ENCODE measurements at places on chromosomes 5 and 9.

DNA sequence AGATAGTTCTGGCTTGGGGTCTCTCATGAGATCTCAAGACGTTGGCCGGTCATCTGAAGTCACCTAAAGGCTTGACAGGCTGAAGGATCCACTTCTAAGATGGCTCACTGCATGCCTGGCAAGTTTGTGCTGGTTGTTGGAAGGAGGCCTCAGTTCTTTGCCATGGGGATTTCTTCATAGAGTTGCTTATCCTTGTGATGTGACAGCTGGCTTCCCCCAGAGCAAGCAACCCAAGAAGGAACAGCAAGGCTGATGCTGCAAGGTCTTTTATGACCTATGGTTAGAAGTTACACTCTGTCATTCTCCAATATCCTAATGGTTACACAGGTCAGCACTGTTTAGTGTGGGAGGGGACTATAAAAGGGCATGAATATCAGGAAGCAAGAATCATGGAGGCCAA lies 20.7 kb upstream of the GRPEL2 start:
- no peak for DNase-seq

DNA sequence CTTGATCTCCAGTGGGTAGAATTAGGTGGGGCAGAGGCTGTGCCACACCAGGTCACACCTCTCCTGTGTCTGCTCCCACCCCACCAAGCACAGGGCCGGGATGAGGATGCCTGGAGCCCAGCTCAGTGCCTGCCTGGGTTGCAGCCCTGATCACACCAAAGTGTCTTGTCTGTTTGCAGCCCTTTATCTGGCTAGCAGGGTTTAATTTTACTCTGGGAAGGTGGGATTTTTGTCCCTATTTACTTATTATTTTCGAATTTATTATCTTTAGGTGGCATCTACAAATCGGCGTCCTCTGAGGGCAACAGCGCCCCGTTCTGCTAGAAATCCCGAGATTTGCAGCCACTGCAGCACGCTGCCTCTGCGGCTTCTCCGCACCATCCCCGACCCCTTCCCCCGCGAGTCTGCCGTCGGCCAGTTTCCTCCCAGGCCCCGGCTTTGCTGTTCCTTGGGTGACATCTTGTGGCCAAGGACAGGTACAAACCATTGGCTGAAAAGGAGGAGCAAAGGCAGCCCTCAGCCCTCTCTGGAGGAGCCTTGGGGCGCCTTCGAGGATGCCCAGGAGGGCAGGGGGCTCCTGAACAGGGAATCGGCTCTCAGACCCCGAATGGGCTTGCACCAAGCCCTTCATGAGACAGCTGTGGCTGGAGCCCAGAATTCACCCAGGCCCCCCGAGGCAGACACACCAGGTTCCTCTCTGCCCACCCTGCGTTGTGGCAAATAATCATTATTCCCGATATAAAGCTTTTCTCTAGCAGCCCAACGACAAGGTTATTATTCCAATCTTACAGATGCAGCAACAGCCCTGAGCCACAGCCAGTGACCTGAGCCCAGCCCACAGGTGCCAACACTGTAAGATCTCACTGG lies 113.0 kb downstream of the GAPVD1 start:
- peak; percentile 81 for DNase-seq

GRCh38 chr5:139605887-139606286 lies 42.3 kb upstream of the CXXC5 start:
- no peak for DNase-seq

GRCh38 chr5:179251276-179251969 lies 93.8 kb downstream of the ADAMTS2 start:
- peak; percentile 41 for DNase-seq

GRCh38 chr9:124376329-124376728 lies 38.9 kb downstream of the PSMB7 start:
- DNase-seq = no peak

- DNase-seq = no peak
Observed at GRCh38 chr5:170006021-170006420, 25.7 kb upstream of the INSYN2B start.

DNA sequence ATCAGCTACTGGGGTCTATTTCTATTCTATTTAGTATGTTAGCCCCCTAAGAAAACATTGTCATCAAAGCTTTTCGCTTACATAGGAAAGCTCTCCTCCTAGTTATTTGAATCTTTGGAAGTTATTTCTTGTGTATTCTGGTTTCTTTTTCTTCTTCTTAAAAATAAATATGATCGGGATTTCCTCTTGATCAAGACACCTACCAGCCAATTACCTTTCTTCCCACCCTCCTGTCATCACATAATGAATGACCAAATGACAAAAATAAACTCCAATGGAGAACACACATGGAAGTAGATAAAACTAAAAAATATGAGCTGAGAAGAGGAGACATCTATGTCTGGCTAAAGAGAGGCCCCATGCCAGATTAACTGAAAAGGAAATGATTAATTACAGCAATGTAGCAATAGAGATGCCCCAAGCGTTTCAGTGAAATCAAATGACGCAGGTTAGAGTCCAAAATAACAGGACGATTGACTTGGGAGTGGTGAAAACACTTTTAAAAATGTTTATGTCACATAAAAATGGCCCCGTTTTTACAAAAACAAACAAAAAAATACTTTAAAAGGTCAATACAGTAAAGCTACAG lies 59.5 kb upstream of the PCSK1 start:
- DNase-seq = no peak

GRCh38 chr5:163614787-163615186 lies 109.4 kb downstream of the MAT2B start:
- DNase-seq = no peak

GRCh38 chr5:118548761-118549720 lies 439.3 kb downstream of the DTWD2 start:
- no peak for DNase-seq

DNA sequence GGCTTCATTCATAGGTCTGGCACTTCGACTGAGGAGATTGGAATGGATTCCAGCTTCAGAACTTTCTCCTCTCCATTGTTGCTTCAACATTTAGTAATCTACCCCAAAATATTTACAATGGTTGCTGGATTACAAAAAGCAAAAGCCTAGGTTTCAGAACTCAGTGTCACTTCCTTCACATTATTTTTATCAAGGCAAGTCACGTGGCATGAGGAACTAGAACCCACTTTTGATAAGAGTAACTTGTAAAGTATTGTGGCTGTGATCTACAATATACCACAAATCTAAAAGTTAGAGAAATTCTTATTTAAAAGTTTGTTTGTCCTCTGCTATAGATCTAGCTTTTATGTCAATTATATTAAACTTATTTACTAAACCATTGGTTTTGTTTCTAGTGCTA lies 39.7 kb upstream of the ANKDD1B start:
- no peak for DNase-seq

GRCh38 chr9:71001780-71002386 lies 119.5 kb downstream of the TRPM3 start:
- no peak for DNase-seq

GRCh38 chr5:16654647-16655334 lies 38.0 kb upstream of the RETREG1 start:
- no peak for DNase-seq

DNA sequence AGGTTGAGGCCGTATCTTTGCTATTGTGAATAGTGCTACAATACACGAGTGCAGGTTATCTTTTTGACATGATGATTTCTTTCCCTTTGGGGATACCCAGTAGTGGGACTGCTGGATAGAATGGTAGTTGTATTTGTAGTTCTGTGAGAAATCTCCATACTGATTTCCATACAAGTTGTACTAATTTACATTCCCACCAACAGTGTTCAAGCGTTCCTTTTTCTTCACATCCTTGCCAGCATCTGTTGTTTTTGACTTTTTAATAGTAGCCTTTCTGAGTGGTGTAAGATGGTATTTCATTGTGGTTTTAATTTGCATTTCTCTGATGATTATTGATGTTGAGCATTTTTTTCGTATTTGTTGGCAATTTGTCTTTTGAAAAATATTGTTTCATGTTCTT lies 41.4 kb downstream of the CNOT6 start:
- no peak for DNase-seq

GRCh38 chr9:121741228-121741918 lies 89.9 kb downstream of the DAB2IP start:
- no peak for DNase-seq

- no peak for DNase-seq
Observed at GRCh38 chr9:131691969-131692611, 47.8 kb downstream of the RAPGEF1 start.

DNA sequence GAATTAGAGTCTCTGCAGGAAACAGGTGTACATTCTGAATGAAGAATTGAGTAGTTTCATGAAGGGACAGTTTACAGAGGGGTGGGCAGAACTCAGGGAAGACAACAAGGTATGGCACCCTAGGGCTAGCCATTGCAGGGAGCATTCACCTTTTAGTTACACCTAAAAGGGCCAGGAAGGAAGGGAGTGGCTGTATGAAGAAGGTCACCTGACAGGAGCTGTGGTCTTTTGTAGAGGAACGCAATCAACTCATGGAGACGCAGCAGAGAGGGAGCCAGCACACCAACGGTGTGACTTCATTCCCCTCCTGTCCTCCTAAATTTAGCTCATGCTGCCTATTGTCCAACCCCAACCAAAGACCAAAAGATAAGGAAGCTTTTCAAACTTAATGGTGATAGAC lies 12.7 kb upstream of the ZCCHC7 start:
- DNase-seq = no peak

- DNase-seq = no peak
Observed at GRCh38 chr9:131618071-131618479, 72.8 kb downstream of the PRRT1B start.

- DNase-seq = no peak
Observed at GRCh38 chr5:158623971-158624370, 475.7 kb downstream of the EBF1 start.

GRCh38 chr9:87795178-87795577 lies 69.3 kb downstream of the CTSL start:
- no peak for DNase-seq

DNA sequence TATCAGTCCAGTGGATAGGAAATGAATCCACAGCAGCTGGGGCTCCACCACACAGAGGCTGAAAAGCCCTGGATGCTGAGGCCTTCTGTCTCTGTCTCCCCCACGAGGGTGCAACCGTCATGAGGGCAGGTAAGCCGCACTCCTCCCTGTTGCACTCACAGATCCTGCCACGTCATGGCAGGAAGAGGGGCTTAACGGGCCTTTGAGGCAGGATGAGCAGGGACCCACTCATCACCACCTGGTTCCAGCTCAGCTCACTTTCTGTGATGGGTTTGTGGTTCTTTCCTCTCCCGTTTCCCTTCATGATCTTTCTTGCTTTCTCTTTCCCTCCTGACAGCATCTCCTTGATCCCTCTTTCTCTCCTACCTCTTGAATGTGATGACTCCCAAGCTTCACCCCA lies 575.2 kb downstream of the CCDC171 start:
- DNase-seq = no peak

- DNase-seq = no peak
Observed at GRCh38 chr5:124981901-124982300, 235.5 kb upstream of the ZNF608 start.

DNA sequence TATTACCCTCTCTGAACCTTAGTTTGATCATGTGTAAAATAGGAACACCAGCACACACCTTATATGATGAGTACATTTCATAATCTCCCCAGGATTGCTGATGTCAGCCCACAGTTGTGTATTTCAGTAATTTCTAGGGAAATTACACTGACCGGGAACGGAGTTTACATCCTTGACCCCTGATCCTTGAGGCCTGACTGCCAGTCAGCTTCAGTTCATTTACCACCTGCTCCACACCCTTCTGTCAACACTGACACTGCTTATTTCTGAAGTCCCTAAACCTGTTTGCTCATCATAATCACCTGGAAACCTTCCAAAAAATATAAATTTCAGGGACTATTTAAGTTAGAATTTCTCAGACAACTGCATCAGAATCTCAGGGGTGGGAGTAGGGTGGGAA lies 55.3 kb downstream of the ZNF622 start:
- no peak for DNase-seq
